ENCODE measurements at places on chromosomes 11 and 22.

GRCh38 chr11:68584991-68585524, 99.3 kb upstream of the GAL start:
- peak; percentile 14 for DNase-seq

GRCh38 chr11:1121813-1122663, 35.7 kb upstream of the MUC5AC start:
- DNase-seq = no peak

GRCh38 chr11:120532832-120533196, 21.3 kb downstream of the GRIK4 start:
- no peak for DNase-seq

DNA sequence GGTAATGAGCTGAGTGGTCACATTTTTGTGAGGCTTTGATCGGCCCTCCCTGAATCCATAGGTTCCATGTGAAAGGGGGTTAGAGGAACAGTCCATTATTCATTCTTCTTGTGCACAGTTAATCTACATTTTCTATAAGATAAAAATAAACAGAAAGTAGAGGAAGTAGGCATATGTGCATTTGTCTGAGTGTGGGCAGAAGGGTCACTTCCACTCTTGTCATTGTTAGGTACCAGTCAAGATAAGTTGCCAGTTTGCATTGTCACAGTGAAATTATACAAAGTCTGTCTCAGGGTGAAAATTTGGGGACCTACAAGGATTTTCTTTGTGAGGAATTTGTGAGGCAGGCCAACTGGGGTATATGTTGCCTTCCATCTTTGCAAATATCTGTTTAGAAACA, 4.6 kb upstream of the APOL4 start:
- no peak for DNase-seq

DNA sequence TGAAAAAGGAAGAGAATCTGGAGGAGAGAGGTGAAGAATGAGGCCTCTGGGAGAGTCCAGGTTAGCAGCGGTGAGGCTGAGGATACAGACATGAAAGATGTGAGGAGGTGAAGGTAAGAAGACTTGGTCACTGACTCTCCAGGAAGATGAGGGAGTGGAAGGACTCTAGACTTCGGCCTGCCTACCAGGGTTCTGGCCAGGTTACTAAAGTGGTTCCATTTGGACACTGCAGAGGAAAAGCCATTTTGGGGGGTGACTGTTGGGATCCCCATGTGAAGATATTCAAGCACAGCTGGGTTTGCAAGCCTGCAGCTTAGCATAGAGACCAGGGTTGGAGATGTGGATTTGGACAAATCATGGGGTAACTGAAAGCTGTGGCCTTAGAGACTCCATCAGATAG, 7.8 kb downstream of the DCHS1 start:
- no peak for DNase-seq

- no peak for DNase-seq
Measured at GRCh38 chr11:118016104-118016503, 29.9 kb downstream of the IL10RA start.

- no peak for DNase-seq
Measured at GRCh38 chr22:29359469-29359868, 28.9 kb downstream of the AP1B1 start.

GRCh38 chr11:126333142-126333541, 22.3 kb upstream of the ST3GAL4 start:
- no peak for DNase-seq

- no peak for DNase-seq
Measured at GRCh38 chr22:50488006-50488677, 1.5 kb downstream of the MIOX start.

GRCh38 chr11:109304159-109304558, 117.8 kb upstream of the C11orf87 start:
- no peak for DNase-seq

GRCh38 chr11:74278103-74278502, 33.3 kb downstream of the P4HA3 start:
- no peak for DNase-seq

- DNase-seq = no peak
Measured at GRCh38 chr11:64726867-64727530, 4.0 kb upstream of the NRXN2 start.

Measured in activated CD4-positive, alpha-beta T cell treated with anti-CD3 and anti-CD28 coated beads, Interleukin-10, Interleukin-2, amounts not matched to agents 100 ng/mL and 50 ng/mL, durations not matched to agents 16 hours and 8 hours (primary cell).